ENCODE measurements at places on chromosomes 2 and 18.

- no peak for DNase-seq
Measured at GRCh38 chr2:193505620-193506019, 1310.9 kb upstream of the TMEFF2 start.

GRCh38 chr18:9715978-9716774 lies 8.1 kb downstream of the RAB31 start:
- DNase-seq: no peak

DNA sequence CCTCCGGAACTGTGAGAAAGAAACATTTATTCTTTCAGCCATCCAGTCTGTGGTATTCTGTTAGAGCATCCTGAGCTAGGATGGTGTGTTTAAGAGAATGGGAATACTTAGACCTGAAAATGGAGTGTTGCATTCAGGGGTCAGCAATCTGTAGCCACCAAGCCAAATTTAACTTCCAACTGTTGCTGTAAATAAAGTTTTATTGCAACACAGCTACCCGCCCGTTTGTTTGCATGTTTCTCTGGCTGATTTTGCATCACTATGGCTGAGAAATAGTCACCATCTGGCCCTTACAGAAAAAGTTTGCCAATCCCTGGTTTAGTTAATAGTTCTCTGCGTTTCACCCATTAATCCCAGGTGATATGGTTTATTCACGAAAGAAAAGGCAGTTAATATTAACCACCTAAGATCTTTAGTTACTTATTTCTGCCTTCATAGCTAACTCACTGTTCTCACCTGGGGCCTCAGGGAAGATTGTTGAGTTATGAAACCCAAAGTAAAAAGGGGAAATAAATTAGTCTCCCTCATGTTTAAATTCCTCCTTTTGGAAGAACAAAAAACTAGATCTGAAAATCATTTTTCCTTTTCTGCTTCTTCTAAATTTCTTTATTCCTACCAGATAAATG lies 9.5 kb upstream of the CYS1 start:
- DNase-seq: no peak

- no peak for DNase-seq
Measured at GRCh38 chr2:201559067-201559710, 84.1 kb downstream of the TMEM237 start.

DNA sequence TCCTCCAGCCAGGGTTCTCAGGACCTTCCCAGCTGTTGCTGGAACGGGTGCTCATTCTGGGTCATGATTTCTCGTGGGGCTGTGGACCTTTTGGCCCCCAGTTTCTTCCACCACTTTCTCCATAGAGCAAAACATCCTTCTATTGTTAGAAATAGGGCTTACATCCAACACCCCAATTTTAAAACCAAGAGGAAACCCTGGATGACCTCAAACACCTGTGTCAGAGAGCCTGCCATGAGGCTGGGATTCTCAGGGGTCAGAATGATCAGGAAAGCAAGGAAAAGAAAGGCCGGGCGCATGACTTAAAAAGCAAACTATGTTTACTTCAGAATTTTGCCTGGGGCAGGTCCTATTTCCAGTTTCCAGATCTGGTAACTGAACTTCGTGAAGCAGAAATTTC lies 307.9 kb upstream of the MEIS1 start:
- DNase-seq: no peak

DNA sequence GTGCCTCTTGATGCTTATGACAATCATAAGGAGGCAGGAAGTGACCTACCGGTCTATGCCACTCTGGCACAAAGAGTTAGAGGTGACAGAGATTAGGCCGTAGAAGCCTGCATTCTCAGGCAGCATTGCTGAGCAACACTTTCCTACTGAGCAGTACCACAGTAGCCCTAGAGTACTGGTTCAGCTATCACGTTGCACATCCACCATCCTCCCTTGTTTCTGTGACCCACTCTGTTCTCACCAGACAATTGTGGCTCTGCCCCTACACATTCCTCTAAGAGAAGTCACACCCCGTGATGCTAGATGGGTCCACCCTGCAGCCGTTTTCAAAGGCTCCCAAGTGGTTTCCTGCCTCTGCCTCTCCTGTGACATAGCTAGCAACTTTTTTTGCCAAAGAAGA lies 22.6 kb upstream of the SUCLG1 start:
- no peak for DNase-seq

DNA sequence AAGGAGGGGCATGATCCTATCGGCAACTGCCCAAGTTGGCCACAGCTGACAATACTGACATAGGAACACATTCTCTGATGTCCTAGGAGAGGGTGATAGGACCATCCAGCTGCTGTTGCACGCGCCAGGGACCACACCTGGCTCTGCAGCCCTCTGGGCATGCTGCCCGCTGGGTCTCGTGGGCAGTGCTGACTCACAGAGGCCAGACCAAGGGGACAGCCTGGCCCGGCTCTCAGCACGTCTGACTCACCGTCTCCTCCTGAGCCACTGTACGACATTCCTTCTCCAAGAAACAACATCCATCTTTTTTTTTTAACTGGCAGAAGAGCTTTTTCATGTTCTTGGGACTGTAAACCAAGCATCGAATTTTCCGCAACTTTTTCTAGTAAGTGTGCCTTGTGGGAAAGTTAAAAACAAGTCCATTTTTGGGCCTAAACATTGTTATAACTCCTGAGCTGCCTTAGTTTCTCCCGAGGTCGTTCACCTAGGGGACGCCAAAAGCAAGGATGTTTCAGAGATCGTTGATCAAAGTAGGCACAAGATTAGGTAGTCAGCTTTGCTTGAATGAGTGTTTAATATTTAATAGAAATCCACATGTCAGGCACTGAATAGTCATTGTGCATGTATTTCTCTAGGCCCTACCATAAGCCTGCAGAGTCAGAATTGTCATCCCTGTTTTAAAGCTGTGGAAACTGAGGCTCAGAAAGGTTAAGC lies 100.3 kb downstream of the TTC32 start:
- no peak for DNase-seq

DNA sequence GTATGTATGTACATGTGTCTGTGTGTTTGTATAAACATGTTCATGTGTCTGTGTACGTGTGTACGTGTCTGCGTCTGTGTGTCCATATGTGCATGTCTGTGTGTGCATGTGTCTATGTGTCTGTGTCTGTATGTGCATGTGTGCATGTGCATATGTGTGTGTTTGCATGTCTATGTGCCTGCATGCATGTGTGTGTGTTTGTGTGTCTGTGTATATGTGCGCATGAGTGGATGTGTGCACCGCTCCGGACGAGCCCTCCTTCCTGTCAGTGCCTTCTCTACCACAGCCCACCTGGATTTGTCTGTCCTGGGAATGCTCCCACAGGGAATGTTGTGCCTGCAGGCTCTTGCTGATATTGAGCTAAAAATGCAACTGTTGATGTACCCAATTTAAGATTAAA lies 113.3 kb upstream of the EPC2 start:
- no peak for DNase-seq

- DNase-seq: no peak
Measured at GRCh38 chr18:250685-251084, 17.2 kb downstream of the THOC1 start.

DNA sequence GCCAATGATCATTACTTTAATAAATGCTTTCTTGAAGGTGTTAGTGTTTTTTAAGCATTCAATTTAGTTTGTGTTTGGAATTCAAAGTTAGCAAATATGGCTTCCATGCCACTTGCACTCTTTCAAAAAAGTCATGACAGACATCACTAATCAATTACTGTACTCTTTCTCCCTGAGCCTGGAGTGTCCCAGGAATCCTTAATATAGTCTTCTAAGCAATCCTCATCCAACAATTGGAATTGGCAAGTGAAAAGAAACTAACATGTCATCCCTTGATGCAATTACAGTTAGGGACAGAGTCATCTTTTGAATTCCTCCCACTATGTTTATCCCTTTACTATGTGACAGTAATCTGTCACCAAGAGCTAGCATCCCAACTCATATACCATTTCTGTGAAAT lies 29.7 kb upstream of the GPR55 start:
- DNase-seq: no peak

DNA sequence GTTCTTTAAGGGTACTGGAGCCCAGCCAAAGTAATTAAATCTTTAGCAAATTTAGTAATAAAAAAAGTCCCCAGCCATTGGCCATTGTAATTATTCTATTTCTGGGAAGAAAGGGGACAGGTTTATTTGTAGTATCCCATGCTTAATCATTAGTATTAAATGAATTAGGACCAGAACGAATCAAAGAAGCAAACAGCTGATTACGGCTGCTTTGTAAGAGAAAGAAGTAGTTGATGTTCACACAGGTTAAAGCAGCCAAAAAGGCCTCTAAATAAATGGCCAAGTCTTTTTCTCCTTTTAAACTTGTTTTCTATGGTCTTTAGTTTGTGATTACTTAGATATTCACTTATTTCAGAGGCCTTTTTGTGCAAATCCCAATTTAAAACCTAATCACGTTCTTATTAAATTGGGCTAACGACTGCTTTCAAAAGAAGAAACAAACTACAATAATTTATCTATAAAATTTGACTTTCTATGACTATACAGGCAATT lies 48.6 kb upstream of the DNAH7 start:
- no peak for DNase-seq

GRCh38 chr18:36798738-36799473 lies 29.9 kb downstream of the TPGS2 start:
- DNase-seq: no peak

- no peak for DNase-seq
Measured at GRCh38 chr2:119647440-119648169, 31.4 kb upstream of the TMEM177 start.

- no peak for DNase-seq
Measured at GRCh38 chr2:105881286-105882136, 136.8 kb downstream of the NCK2 start.

DNA sequence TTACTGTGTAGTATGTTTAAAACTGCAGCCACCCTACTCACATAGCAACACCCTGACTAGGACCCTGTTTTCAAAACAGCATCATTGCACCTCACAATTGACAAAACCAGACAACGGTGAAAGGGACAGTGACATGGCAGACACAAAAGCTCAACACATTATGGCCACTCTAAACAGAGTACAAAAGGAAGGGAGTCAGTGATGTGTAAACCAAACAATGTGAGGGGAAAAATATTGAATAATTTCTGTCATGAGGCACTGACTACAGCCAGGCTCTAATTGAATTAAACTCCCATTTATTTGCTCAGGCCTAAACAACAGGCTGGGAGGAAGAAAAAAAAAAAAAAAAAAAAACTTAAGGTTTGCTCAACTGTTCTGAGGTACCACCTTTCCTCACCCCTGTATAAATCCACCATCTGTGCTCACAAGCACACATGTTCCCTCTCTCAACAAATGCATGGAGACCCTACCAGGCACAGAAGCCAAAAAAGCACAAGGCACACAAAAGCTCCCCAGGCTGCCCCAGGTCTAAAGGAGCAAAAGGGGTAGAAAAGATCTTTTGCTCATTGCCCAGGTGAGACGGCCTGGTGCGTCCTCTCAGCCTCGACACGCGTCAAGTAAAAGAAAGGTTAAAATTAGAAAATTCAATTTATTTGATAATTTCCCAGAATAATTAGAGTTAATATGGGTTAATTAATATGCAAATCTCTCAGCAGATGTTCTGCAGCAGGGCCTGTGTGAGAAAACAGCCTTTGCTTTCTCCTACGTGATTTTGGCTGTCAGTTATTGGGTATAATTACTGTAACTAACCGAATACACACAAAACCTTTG lies 80.9 kb downstream of the ZEB2 start:
- DNase-seq: no peak

DNA sequence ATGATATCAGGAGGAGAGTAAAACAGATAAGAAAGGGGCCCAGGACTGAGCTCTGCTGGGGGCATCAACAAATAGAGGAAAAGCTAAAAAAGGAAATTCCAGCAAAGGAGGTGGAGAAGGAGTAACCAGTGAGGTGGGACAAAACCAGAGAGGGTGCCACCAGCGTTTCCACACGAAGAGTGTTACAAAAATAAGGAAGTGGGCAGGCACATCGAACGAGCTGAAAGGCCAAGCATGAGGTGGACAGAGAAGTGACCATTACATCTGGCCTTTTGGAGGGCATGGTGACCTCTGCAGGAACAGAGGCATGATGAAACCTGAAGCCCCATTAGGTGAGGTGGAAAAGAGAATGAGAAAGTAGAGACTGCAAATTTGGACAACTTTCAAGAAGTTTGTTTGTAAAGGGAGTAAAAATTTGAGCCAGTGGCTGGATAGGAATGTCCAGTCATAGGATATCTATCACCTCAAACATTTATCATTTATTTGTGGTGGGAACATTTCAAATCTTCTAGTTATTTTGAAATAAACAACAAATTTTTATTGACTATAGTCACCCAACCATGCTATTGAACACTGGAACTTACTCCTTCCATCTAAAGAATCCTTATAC lies 18.4 kb upstream of the VIT start:
- no peak for DNase-seq

GRCh38 chr2:11157296-11157695 lies 2.0 kb downstream of the SLC66A3 start:
- DNase-seq: no peak

GRCh38 chr2:206955253-206955652 lies 15.9 kb downstream of the CPO start:
- DNase-seq: no peak

DNA sequence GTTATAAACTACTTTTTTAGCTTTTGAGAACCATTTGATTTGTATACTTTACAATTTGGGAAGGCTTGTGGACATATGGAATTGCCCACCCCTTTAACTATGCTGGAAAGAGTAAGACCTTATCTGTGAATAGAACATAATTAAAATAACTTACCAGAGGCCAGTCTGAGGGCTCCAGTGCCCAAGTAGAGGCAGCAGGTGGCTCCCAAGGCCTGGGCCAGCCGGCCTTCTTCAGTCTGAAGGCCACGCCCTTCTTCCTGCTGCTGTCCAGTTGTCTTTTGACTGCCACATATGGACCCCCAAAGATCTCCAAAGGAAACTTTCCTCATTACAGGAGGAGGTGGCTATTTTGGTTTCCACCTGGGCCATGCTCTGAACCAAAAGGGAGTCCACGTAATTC lies 12.0 kb upstream of the IL18RAP start:
- DNase-seq: no peak

GRCh38 chr2:68274022-68274421 lies 21.7 kb upstream of the PPP3R1 start:
- no peak for DNase-seq

DNA sequence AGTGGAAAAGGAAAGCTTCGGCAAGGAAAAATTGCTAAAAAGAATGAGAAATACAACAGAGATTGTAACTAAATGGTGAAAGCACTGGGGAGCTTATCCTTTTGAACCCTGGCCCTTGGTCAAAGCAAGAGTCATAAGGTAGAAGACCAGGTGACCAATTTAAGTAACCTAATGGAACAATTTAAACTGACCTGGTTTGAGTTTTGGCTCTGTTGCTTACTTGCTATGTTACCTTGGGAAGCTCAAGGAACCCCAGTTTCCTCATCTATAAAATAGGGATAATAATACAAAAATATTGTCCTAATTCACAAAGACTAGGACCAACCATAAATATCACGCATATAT lies 48.6 kb downstream of the NHEJ1 start:
- no peak for DNase-seq

- DNase-seq: no peak
Measured at GRCh38 chr2:9946818-9947217, 4.7 kb upstream of the GRHL1 start.

GRCh38 chr2:108382196-108382595 lies 4.4 kb downstream of the SULT1C4 start:
- no peak for DNase-seq

DNA sequence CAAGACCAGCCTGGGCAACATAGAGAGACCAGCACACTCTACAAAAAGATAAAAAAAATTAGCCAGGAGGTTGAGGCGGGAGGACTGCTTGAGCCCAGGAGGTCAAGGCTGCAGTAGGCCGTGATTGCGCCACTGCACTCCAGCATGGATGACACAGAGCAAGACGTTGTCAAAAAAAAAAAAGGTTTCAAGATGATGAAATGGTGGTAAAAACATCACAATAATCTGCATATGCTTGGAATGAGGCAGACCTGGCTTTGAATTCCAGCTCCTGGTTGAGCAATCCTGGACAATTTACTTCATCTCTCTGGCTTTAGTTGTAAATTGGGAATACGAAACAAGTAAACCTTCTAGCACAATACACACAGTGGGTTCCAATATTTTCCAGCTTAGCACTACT lies 24.1 kb downstream of the USP40 start:
- no peak for DNase-seq
